Stimulated activated CD8-positive, alpha-beta memory T cell treated with anti-CD3 and anti-CD28 coated beads, Interleukin-4, amount 100 ng/mL, for 1 hour (primary cell): ENCODE measurements at places on chromosomes 7 and 10.

GRCh38 chr10:34993782-34994181, 96.4 kb downstream of the CUL2 start:
- no peak for DNase-seq

- DNase-seq = no peak
These were observed 275.0 kb downstream of the TSPAN12 start for GRCh38 chr7:120582916-120583315.

- no peak for DNase-seq
These were observed 118.2 kb downstream of the LARP4B start for GRCh38 chr10:813286-813685.

GRCh38 chr7:45158471-45158870, 880 bp downstream of the RAMP3 start:
- no peak for DNase-seq

DNA sequence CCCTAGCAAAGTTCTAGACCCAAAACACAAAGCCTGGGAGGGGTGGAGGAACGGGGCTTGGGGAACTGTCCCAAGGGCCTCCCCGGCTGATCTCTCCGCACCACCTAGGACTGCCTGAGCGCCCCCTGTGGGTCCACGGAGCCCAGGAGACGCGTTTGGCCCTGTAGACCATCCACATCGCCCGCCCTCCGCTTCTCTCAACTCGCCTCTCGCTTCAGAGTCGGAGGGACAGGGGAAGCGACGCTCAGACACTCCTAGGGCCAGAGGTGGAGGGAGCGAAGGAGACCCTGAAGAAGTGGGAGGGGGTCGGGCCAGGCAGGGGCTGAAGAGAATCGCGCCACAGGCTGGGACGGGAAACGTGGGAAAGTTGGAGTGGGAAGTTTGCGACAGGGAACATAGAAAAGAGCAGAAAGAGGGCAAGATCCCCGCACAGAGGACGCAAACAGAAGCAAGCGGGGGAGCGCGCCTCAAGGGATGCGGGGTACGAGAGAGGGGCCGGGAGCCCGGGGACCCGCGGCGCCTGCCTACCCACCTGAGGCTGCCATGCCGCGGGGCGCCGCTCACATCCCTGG, 378 bp downstream of the PIK3AP1 start:
- DNase-seq = peak; percentile 39

- DNase-seq = no peak
These were observed 21.9 kb upstream of the CPN1 start for GRCh38 chr10:100103581-100103980.

GRCh38 chr10:76071653-76072365, 640.4 kb downstream of the LRMDA start:
- DNase-seq = no peak

DNA sequence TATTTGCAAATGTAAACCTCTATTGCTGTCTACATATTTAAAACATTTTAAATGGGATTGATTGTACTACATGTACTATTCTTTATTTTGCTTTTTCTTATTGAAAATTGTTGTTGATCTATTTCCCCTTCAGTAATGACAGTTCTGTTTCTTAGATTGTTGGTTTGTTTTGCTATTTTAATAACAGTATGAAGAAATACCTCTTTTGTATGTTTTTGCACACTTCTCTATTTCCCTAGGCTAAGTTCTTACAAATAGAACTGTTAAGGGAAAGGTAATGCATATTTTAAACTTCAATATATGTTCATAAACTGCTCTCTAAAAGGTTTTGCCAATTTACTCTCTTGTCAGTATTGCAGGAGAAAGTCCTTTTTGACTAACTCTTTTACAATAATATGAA, 195.0 kb upstream of the PRPS1L1 start:
- no peak for DNase-seq

DNA sequence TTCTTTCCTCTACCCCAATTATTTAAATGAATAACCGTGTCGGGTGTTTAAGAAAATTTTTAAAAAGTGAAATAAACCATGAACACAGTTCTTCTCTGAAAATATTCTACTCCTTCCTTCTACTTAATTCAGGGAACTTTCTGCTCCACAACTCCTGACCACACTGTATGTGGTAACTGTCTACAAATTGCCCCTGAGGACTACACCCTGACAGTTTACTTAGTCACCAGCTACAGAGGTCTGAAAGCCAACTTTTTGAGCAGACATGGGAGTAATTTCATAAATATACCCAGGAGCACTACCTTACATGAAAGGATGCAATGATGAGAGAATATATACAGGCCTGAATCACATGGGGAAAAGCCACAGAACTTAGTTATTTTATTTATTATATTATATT, 523.2 kb upstream of the SORCS1 start:
- no peak for DNase-seq

GRCh38 chr7:129569811-129570215, 41.7 kb upstream of the NRF1 start:
- DNase-seq = no peak

- peak; percentile 25 for DNase-seq
These were observed at the start of gene ECHDC3 for GRCh38 chr10:11742009-11742778. TSS of gene ECHDC3 (plus strand) at chr10:11742382. CDS start at chr10:11742577, 195 bp downstream.

DNA sequence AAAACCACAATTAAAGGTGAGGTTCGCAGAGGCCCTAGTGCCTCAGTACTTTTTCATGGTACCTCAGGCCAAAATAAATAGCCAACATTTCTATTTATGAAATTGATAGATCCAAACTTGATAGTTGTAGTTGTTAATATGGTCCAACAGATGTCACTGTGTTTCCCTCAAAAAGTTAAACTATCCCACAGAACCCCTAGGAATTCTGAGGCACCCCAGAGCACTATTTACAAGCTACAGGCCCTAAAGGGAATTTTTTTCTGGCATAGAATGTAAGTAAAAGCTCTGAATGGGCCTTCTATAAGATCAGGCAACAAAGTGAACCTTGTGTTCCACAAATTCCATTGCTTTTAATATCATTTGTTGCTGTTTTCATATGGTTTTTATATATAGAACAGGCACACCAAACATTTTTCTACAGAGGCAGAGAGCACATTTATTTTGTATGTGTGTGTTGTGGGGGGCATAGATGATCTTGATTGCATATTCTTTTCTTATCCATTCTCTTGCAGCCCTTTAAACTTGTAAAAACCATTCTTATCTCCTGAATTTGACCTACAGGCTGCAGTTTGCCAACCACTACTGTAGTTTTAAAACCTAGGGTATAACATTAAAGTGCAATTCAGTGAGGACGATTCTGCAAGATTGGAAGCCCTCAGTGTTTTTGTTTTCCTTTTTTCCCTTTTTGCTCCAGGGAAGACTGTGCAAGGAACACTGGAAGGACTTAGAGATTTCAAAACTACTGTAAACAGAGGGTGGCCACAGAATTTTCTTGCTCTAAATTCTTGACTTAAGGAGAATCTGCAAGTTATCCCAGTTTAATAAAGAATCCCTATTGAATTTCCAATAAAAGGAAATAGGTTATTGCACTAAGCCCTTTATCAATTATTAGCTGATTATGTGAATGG, 3.5 kb upstream of the ARL4A start:
- no peak for DNase-seq

DNA sequence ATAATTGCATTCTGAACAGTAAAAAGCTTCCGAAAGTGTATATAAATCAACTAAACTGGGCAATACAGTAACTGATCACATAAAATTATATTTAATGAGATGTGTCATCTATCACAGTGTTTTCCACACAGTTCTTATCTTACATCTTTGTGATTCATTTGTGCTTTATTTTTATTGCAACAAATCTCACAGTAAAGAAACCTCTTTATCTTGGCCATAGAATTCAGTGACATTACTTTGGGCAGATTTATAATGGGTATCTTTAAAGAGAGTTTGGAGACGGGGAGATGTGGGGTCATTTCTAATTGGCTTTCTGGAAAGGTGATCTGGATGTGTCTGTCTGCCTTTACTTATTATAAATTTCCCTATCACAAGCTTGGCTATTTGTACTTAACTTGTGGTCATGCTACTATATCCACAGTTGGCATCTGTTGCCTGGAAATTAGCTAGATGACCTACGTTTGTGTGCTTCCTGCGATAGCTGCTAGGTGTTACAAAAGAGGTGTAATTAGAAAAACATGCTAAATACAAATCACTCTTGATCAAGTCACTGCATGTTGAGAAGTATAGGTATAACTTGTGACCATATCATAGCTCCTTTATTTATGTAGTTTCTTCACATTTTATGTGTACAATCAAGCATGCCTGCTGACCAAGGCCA, 123.8 kb downstream of the ARID5B start:
- DNase-seq = no peak

DNA sequence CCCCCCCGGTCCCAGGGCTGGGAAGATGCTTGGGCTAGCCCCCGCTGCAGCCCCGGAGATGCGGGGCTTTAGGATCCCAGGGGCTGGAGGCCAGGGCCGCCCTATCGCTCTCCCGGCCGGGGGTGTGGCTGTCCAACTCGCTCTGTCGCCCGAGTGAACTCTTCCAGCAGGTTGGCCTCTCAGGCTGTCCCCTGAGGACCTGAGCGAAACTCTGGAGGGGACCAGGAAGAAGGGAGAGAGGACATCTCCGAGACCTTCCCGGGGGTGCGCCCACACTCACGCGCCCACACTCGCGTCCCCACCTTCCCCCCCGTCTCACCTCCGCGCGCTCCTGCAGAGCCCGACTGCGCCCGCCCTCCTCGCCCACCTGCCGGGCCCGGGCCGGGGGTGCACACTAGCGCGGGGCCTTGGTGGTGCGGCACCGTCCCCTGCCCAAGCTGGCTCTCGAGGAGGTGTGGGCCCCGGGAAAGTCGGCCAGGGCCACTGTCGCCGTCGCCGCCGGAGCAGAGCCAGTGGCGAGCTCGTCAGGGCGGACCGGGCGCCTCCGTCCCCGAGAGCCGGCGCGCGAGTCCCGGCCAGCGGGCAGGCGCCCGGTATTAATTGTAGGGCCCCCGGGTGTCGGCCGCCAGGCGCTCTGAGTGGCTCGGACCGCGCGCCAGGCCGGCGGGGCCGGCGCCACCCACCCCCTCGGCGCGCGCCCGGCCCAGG, 101.7 kb upstream of the SVIL start:
- DNase-seq = no peak

GRCh38 chr10:79979976-79980687, 31.2 kb upstream of the SFTPD start:
- DNase-seq = no peak

DNA sequence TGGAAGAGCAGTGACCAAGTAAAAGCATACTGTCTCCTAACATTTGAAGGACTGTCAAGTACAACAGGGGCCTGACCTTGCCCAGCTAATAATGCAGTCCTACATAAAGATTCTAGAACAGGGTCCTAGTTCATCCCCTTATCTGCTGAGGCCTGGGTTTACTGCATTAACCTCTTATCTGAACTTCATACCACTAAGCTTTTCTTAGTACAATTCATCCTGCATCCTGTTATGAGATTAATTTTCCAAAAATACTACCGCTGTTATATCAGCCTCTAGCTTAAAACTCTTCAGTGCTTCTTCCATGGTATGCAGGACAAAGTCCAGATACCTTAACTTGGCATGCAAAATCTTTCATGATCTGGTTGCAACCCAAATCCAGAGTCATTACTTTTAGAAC, 72.5 kb downstream of the CHRM2 start:
- DNase-seq = no peak

GRCh38 chr10:3941676-3942075, 156.7 kb upstream of the KLF6 start:
- DNase-seq = no peak

DNA sequence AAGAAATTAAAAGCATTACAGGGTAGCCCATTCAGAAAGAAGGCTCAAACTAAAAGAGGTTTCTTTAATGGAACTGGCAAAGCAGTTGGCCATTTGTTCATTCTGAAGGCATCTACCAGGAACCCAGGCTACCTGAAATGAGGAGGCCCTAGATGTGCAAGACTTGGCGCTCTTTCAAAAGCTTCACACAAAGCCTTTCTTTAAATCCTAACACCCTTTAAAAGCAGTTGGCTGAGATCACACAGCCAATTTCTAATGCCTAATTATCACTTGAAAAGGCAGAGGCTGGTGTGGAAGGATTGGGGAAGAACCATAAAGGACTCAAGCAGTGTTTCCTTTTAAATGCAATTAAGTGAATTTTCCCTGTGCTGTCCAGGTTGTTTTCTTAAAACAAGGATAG, 23.2 kb downstream of the PPP1R17 start:
- DNase-seq = no peak

GRCh38 chr7:91378131-91378530, 113.9 kb downstream of the FZD1 start:
- no peak for DNase-seq

GRCh38 chr10:60130130-60130579, 223.8 kb upstream of the CCDC6 start:
- no peak for DNase-seq

DNA sequence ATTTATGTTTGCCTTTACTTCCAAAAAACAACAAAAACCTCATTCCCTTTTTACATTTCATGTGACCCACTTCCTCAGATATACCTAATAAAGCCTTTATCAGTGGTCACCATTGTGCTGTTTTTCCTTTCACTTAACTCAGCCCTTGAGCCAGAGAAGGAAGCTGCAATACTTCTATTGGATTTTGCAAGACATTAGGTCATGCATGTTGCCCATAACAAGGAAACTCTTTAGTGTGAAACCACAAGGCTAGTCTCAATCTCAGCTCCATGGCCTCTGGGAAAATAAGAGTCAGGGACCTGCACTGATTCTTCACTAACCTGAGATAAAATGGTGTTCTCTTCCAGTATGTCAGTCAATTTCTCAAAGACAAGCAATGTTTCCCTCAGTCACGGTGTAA, 27.8 kb downstream of the STEAP4 start:
- no peak for DNase-seq

GRCh38 chr10:70255329-70256299, 22.4 kb upstream of the PPA1 start:
- no peak for DNase-seq

- DNase-seq = no peak
These were observed 102.1 kb downstream of the PDGFA start for GRCh38 chr7:417625-417889.

GRCh38 chr7:94687810-94688209, 31.9 kb upstream of the SGCE start:
- no peak for DNase-seq

DNA sequence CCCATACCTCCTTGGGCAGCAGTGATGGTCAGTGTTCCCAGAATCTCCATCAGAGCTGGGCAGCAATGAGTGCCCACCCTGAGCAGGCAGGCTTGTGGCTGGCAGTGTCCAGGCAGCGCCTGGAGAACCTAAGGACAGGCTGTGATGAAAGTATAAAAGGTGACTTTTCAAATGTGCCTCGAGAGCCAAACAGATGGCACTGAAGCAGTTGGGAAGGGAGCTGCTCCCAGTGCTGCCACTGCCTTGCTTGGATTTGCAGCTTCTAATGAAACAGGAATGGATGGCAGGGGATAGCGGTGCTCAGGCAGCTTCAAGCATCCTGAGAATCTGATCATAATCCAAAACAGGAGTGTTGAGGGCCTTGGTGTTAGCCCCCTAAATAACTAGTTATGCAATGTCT, 179.8 kb upstream of the AOAH start:
- DNase-seq = no peak

DNA sequence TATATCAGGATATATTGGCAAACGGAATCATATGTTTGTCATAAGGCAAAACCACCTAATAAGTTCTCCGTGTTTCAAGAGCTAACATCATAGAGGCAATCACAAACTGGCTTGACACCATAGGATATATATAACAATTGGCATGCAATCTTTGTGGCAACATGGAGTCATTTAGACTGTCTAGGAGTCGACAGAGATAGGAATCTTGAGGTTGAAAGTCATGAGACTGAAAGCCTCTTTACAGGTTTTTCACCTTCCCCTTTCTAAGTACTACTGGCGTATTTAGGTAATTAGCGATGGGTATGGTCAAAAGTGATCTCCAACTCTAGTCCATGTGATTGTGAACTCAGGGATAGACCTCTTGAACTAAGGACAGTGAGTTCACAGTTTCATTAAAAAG, 63.7 kb downstream of the THSD7A start:
- DNase-seq = no peak

GRCh38 chr7:29102558-29103151, 43.7 kb downstream of the CPVL start:
- no peak for DNase-seq

GRCh38 chr7:14858410-14858809, 44.1 kb downstream of the DGKB start:
- DNase-seq = no peak
